ENCODE measurements at places on chromosomes 5 and 9.

- DNase-seq, result no peak
Measured at GRCh38 chr5:68379275-68380036, 163.9 kb downstream of the PIK3R1 start.

- DNase-seq, result no peak
Measured at GRCh38 chr9:89592213-89592815, 12.5 kb upstream of the GADD45G start.

GRCh38 chr5:10233505-10233904 is 16.2 kb downstream of the ATPSCKMT start:
- DNase-seq, result no peak

GRCh38 chr9:107927276-107927675 is 437.7 kb upstream of the KLF4 start:
- no peak for DNase-seq

DNA sequence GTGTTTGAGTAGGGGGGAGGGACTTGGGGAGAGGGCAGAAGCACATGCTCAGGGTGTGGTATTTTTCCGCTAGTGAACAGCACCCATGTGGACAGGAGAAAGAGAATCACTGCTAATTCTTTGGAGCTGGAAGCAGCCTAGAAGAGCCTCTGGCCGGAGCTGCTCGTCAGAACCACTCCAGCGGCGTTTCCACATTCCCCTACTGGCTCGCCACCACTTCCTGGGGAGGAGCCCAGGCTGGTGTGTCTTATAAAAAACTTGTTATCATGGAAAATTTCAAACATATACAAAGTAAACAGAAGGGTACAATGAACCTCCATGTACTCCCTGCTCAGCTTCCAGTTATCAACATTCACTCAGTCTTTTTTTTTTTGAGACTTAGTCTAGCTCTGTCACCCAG is 26.7 kb downstream of the LHX2 start:
- no peak for DNase-seq

GRCh38 chr5:45491368-45491767 is 204.8 kb downstream of the HCN1 start:
- DNase-seq, result no peak

DNA sequence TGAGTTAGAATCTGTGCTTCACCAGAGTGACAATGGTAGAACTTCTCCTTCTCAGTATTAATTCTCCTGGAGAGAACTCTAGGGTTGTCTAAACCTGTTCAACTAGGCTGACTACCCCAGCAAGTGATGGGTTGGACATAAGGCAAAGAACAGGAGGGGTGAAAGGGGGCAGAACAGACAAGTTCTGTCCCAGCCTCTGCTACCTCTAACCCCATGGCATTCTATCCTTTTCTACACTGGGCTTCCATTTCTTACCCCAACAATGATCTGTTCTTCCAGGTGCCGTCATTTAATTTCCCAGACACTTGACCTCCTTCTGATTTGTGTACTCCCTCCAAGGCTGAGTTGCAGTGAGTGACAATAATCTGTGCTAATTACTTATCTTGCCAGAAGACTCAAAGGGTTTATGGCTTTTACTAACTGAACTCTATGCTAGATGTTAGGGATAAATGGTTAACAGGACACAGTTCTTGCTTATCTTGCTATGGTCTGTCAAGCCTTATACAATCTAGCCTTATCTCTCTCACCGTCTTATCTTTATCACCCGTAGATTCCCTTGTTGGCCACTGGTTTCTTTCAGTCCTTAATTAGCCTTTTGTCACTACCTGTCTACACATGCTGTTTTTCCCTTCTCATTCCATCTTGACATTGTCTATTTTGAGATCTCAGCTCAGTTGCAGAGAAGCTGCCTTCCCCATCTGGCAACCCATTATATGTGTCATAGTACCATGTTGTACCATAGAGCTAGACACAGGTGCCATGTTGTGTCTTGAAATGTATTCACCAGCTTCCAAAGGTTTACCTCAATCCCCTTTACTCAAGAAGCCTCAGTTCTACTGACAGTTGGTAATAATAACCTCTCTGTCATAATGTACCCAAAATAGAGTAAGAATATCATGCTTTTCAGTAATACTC is 10.0 kb upstream of the MATR3 start:
- no peak for DNase-seq

DNA sequence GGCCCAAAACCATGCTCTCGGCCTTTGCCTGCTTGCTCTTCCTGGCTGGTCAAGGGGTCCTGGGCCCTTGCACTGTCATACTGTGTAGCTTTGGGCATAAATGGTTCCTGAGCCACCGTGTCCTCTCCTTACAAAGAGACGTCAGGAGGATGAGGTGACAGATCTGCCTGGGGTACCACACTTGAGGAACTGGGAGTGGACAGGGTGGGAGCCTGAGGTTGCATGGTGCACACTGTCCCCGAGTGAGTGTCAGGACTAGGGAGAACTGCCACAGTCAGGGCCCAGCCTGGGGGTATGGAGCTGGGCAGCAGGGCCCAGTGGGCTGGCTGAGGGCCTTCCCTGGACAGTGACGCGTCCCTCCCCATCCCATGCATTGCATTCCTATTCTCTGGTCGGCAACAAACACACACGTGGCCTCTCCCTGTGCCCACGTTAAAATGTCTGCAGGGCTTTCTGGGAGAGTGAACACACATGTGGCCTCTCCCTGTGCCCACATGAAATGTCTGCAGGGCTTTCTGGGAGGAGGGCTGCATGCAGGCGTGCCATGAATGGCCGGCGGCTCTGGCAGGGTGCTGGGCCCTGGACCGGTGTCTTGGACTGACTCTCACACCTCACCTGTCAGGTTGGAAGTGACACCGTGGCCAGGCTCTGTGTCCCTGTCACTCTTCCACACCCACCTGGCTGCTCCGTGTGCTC is 122.1 kb upstream of the COL5A1 start:
- no peak for DNase-seq

DNA sequence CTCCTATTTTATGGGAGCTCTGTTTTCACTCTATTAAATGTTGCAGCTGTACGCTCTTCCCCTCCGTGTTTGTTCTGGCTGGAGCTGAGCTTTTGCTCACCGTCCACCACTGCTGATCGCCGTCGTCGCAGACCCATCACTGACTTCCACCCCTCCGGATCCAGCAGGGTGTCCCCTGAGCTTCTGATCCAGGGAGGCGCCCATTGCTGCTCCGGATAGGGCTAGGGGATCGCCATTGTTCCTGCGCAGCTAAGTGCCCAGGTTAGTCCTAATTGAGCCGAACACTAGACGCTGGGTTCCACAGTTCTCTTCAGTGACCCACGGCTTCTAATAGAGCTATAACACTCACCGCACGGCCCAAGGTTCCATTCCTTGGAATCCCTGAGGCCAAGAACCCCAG is 96.2 kb upstream of the PRDM9 start:
- no peak for DNase-seq

DNA sequence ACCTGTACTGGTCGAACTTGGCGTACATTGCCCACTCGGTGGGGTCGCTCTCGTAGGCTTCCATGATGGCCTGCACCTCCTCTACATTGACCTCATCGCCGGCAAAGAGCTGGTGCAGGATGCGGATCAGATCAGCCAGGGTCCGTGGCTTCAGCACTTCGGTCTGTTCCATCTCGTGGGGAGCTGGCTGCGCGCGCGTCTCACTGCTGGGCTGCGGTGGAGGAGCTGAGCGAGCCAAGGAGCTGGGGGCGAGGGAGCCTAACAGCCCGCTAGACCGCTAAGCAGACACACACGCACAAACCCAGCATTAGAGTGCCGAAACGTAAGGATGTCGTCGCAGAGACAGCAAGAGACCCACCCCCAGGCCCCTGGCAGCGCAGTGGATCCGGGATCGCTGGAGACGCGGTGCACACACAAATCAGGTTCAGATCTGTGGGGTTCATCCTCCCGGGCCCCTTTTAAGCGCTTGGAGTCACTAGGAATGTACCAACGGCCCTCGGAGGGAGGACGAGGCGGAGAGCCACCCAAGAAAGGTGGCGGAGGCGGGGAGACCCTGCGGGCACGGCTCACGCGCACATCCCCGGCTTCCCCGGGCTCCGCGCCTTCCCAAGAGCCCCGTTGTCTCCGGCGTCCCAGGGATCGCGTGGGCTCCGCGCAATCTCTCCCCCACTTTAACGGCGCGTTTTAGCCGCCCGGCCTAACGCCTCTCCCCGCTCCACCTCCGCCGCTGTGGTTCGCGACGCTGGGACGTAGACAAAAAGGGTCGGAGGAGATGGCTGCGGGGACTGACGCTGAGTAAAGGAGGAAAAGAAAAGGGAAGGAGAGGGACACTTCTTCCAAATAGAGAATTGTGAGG is at the start of gene CDO1:
Gene CDO1 (minus strand): TSS at position 434 of the 856 bp plus-strand sequence. CDS start 262 bp downstream, at position 172.
- DNase-seq, result no peak

DNA sequence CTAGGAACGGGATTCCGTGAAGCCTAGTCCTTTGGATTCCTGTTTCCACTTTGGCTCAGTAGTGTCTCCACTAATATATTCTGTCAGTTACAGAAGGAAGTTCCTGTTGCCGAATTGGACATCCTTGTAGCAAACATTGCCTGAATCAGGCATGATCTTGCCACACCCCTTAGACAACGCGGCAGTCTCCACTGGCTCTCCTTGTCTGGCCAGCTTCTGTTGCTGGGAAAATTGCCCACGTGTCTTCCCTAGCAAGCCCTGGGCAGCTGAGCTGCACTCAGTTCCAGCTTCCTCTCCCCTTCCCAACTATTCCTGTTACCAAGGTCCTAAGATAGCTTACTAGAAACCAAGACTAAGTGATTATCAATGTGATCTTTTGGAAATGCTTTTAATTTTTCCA is 316.6 kb upstream of the RIOK2 start:
- no peak for DNase-seq

DNA sequence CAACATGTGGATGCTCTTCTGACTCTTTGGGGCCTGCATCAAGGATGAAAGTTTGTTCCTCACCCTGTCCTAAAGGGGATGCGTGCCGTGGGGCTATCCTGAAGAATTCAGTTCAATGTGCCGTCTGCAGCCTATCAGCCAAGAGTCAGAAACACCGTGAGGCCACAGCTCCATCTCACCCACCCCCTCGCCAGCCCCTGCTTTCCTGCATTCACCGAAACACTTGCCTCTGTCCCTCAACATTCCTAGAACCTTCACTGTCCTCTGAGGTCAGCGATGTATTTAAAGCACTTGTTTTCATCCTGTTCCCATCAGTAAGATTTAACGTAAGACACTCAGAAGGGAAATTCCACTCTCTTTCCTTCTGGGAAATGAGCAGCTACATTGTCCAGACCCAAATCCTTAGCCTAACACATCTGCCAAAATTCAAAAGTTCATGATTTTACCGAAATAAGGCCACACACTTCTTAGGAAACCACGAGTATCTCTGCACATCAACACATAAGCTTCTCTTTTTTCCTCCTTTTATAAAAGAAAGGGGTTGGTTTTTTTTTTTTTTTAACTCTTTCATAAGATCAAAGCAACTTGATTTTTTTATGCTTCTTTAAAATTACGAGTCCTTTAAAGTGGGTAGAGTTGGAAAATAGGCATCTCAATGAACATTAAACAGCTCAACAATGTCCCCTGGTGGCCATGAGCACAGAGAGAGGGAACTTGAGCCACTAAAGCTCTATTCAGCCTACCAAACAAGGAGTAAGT is 100.7 kb downstream of the SUSD1 start:
- DNase-seq, result peak; percentile 42

- DNase-seq, result no peak
Measured at GRCh38 chr9:116541402-116541801, 145.7 kb upstream of the TRIM32 start.

- DNase-seq, result no peak
Measured at GRCh38 chr5:78810098-78810920, 161.7 kb upstream of the LHFPL2 start.

GRCh38 chr5:88551724-88552345 is 283.2 kb upstream of the TMEM161B start:
- DNase-seq, result no peak

DNA sequence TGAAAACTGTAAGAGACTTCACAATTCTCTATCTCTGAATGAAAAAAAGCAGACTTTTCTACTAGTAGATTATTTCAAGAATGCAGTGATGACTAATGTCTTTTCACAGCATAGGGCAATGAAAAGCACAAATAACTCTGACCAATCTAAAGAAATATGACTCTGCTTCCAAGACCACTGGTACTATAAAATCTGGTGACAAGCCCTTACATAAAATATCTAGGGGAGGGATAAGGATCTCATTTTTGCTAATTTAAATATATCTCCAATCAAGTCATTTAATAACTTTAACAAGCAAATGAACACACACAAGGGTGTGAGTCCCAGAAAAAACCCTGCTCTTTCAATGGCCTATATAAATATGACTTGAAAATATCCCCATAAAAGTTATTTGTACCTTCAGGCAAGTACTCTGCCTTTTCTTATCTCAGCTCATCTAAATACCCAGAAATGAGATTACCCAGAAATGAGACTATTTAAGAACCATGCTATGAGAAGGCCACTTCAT is 105.2 kb downstream of the GNAQ start:
- no peak for DNase-seq

DNA sequence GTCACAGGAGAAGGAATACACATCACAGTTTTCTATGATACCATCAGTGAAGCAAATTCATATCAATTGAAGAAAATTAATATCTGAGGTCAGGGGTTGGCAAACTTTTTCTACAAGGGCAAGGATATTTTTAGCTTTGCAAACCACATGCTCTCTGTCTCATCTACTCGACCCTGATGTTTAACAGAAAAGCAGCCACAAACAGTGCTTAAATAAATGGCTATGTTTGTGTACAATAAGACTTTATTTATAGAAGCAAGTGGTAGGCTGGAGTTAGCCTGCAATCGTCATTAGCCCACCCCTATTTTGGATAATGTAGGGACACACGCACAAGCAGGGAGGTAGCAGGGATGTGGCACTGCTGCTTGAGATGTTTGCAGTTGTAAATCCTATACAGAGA is 251.4 kb downstream of the CETN3 start:
- DNase-seq, result no peak

GRCh38 chr5:16615741-16616535 is 859 bp downstream of the RETREG1 start:
- DNase-seq, result no peak

- DNase-seq, result no peak
Measured at GRCh38 chr9:14165376-14166035, 148.4 kb downstream of the NFIB start.

DNA sequence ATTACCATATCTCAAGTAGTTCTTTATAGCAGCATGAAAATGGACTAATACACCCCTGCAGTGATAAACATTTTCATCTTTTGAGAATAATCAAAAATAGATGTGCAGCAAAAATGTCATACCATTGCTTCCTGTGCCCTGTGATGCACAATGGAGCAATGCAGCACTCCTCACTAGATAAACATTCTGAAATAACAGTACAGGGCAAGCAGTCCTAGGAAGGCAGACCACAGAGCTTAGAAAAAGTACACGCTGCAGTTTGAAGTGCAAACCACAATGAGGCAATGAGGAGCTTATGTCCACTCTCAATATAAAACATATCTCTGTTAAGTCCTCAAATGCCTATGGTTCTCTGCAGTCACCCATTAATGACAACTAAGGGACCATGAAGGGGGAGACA is 367.6 kb downstream of the PDE4D start:
- DNase-seq, result no peak
